Nucleus accumbens (tissue), 56 donors: ENCODE measurements at places on chromosomes 4 and X.

- DNase-seq: no peak
Measured at GRCh38 chrX:115452251-115452650, 108.7 kb upstream of the PLS3 start.

GRCh38 chr4:179597301-179597700, 2155.1 kb upstream of the AGA start:
- DNase-seq: no peak

DNA sequence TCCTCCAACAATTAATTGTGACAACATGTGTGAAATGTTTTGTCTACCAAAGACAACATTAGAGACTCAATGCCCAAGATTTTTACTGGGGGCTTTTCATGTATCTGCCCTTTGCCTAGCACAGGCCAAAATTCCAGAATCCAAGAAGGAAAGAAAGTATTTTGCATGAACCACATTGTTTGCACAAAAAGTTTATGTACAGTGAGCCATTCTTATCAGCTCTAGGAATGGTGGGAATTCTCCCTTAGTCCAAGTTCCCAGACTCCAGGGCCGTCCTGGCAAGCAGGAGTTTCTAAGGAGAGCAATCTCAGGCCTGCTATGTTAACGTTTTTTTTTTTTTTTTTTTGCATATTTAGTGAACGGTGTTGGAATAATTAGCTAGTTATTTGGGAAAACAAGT, 21.6 kb downstream of the GPRASP1 start:
- no peak for DNase-seq

DNA sequence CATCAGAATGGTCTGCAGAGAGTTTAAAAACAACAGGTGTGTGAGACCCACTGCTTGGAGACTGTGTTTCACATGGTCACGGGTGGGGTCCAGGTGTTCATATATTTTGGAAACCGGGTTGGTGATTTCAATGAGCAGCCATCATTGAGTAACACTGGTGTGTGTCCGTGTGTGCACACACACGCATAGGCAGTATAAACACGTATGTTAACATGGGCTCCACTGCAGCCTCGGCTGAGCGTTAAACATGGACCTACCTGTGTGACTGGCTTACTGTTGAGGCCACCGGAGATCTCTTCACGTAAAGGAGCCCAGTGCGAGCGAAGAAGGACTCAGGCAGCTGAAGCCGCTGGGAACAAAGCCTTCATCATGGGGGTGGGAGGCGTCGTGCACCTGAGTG, 56.9 kb upstream of the TLR3 start:
- no peak for DNase-seq

GRCh38 chr4:156545003-156545785, 426.4 kb downstream of the PDGFC start:
- no peak for DNase-seq

DNA sequence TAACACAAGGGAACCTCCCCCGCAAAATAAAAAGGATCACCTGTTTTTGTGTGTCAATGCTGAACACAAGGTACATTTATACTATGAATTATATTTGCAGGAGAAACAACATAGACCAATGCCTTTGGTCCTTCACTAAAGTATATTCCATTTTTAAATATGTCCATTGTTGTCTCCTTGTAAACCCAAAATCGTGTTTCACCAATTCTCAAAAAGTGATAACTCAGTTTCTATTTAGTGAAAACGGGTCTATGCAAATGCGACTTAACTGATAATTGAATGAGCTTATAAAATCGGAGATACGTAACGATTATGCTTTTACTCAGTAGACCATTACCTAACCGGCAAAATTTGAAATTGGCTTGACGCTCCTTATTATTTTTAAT, 2.1 kb downstream of the BRWD3 start:
- no peak for DNase-seq

DNA sequence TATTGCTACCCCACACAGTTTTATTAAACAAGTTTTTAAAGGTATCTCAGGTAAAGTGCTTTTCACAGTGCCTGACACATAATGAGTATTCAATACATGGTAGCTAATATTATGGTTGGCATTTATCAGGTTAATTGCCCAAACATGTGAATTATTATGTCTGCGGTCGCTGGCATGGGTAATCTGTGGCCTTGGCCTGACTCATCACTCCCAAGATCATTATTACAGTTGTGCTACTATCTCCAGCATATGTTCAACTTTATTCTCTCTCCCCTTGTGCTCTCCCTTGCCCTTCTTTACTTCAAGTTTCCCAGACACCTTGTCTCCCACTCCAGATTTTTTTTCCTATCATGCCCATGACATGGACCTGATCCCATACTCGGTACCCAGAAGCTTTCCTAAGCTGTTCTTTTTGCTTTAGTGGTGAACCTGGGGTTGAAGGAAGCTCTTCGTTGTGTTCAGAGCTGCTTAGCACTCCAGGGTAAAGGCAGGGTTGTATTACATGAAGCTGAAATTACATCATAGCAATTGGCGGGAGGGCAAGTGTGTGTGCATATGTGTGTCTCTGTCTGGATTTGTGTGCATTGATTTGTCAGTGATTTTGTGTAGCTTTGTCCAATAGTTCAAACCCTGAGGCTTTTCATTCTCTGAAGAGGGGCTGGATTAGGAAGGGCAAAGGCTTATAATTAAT, 176.5 kb upstream of the NRK start:
- DNase-seq: no peak

DNA sequence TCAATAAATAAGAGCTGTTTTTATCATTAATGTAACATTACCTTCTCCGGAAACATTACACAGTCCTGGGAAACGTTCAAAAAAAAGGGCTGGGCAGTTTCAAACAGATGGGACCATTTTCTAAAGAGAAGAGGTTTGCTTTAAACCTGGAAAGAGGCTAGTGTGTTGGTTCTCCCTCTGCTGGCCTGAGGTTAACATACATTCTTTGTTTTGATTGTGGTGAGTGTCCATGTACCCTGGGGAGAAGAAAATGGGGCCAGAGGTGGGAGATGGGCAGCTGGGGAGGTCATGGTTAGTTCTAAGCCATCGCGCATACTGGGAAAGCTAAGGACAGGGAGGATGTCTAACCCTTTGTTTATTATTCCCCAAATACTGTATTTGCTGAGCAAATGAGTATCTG, 194.7 kb downstream of the CPEB2 start:
- no peak for DNase-seq

GRCh38 chrX:39670281-39670680, 427.5 kb downstream of the BCOR start:
- no peak for DNase-seq

DNA sequence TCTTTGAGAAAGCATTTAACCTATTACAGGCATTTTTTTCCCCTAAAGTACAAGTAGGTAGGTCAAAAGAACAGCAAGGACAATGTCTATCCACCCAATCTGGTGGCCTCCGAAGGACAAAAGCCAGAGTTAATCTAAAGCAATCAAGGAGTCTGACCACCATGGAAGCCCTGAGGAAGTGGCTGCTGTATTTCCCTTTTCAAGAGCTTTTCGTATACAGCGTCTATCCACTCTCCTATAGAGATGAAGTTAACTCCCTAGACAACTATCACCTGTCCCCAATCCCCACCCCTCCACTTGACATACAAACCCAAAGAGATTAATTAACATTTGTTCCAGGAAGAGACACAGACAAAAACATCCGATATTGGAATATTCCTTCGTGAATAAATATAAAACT, 85.5 kb downstream of the SNCA start:
- DNase-seq: no peak

DNA sequence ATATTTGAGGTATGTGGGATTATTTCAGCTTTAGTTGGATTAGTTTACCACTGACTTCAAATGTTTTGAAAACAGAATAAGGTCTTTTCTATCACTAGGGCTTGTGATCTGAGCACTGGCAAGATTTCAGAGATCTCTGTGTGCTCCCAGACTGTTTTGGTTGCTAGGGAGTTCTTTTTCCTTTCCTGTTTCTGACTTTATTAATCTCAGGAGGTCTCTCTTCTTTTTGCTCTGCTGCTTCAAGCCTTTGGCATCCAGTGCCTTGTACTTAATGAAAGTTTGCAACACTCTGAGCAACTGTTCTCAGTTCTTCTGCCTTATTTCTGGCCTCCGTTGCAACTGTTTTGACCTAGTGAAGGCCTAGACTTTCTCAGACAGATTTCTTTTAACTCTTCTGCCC, 32.1 kb upstream of the PAQR3 start:
- DNase-seq: no peak
